ENCODE measurements at places on chromosomes 16 and 17.

DNA sequence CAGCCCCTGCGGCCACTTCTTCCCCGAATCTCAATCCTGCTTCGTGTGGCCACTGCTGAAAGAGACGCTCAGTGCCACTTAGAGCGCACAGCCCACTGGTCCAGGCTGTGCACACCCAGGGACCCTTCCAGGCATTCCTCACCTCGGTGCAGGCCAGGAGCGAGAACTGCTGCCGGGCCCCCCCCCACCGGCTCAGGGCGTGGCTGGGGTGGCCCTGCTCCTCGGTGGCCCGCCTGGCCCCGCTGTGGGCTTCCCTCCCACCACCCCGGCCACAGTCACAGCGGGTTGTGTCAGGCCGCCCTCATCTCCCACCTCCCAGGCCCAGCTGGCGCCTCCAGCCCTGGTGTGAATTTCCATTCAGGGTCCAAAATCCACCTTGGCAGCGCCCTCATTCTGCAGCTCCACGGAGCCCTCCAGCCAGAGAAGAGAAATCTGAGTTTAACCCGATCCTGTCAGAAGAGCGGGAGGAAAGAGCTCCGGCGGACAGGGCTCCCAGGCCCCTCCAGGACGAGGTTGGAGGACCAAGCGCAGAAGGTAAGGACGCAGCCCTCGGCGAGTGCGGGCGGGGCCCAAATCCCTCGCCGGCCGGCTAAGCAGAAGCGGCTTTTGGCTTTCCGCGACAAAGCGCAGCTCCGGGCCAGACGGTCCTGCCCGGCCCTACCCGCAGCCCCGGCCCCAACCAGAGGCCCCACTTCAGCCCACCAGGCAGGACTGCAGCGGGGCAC, 12.0 kb downstream of the TBC1D16 start:
- no peak for DNase-seq

- DNase-seq: no peak
Observed at GRCh38 chr17:21358682-21359482, 17.3 kb upstream of the KCNJ12 start.

DNA sequence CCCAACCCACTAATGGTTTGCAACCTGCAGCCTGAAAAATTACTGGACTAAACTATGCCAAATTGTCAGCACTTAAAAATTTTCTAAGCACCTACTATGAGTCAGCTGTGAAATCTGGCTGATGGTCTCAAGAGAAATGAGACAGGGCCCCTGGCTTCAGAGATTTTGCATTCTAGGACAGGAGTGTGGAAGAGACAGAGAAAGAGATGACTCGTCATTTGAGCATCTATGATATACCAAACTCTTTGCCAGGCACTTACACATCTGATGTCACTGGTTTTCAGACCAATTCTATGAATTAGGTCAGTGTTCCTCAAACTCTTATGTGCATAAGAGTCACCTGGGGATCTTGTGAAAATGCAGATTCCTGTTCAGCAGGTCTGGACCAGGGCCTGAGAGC, 44.4 kb downstream of the CLEC19A start:
- DNase-seq: no peak

- no peak for DNase-seq
Observed at GRCh38 chr17:45743626-45744326, 40.3 kb upstream of the CRHR1 start.

DNA sequence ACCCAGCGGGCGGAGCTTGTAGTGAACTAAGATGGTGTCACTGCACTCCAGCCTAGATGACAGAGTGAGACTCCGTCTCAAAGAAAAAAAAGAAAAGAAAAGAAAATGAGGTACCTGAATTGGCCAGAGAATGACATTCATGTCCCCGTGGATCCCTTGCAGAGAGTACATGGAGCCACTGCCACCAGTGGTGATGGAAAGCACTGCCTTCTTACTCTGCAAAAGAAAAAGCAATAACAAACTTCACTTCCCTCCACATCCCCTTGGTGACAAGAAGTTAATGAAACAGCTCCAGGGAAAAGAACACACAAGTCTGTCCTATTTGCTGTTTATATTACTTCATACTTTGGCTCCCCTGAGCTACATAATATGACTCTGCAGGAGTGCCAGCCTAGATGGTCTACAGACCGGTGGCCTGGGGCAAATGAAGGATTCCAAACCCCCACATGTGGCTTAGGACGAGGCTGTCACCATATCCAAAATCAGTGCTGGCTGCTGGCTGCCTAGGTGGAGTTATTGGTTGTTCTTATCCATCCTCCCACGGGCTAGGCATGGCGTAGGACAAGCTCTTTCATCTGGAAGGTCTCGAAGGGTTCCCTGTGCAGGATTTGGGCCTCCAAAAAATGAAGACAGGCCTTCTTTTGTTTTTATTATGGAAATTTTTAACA, 13.3 kb downstream of the NQO1 start:
- no peak for DNase-seq

DNA sequence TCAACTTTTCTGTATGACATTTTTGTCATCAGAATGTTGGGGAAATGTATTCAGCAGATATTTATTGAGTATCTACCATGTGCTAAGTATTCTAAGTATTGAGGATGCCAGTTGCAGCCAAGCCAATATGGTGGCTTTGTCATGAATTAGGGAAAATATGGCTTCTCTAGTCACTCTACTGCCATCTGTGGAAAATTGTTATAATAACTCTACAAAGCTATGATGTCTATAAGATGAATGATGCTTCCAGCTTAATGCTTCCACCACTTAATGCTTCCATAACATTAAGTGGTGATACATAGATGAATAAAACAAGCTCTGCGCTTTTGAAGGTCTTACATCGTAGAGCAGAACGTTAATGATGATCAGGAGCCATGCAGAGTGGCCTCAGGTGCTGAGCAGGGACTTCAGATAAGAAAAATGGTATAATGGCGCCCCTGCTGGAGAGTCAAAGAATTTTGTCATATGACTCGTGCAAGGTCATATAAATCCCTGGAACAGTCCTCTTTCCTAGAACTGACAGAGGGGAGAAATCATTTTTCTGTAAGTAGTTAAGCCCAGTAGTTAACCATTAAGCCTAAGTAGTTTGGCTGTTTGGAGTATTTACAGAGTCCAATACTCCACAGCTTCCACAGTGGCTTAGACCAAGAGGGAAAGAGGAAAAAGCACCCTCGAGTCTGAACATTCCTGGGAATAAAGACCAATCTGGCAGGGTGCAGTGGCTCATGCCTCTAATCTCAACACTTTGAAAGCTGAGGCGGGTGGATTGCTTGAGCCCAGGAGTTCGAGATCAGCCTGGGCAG, 2.7 kb upstream of the TMIGD1 start:
- DNase-seq: peak; percentile 29

DNA sequence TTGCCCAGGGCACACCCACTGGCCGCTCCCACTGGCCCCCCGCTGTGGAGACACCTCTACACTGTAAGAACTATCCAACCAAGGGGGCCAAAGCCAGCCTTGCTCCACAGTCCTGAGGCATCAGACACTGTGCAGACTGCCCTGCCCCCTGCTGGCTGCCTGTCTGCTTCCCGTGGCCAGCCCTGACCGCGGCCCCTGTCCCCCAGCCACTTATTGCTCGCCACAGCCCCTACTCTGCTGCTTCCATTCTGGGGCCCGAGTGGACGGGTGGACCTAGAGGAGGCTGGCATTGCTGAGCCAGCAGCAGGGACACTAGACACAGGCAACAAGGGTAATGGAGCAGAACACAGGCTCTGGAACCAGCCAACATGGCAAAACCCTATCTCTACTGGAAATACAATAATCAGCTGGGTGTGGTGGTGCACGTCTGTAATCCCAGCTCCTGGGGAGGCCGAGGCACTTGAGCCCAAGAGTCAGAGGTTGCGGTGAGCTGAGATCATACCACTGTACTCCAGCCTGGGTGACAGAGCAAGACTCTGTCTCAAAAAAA, 19.7 kb upstream of the LRRC37A3 start:
- DNase-seq: no peak

DNA sequence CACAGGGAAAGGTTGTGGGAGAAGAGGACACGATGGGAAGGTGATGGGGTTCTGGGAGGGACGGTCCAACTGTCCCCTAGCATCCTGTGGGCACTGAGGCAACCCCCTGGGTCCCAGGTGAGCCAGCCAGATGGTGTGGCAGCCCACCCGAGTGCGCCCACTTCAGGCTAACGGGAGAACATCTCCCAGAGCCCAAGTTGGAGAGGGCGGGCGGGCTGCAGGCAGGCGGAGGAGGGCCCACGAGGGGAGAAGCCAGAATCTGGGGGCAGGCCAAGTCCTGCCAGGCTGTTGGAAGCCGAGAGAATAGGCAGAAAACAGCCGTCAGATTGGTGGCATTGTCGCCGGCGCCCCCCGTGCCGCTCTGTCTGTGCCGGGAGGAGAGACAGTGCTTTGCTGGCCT, 13.8 kb upstream of the ABCC3 start:
- DNase-seq: no peak

- DNase-seq: no peak
Observed at GRCh38 chr17:11391134-11391533, 150.1 kb downstream of the SHISA6 start.

- DNase-seq: no peak
Observed at GRCh38 chr17:19311016-19311415, 51.5 kb downstream of the B9D1 start.

GRCh38 chr16:22098405-22099255, 6.3 kb downstream of the VWA3A start:
- DNase-seq: peak; percentile 36

DNA sequence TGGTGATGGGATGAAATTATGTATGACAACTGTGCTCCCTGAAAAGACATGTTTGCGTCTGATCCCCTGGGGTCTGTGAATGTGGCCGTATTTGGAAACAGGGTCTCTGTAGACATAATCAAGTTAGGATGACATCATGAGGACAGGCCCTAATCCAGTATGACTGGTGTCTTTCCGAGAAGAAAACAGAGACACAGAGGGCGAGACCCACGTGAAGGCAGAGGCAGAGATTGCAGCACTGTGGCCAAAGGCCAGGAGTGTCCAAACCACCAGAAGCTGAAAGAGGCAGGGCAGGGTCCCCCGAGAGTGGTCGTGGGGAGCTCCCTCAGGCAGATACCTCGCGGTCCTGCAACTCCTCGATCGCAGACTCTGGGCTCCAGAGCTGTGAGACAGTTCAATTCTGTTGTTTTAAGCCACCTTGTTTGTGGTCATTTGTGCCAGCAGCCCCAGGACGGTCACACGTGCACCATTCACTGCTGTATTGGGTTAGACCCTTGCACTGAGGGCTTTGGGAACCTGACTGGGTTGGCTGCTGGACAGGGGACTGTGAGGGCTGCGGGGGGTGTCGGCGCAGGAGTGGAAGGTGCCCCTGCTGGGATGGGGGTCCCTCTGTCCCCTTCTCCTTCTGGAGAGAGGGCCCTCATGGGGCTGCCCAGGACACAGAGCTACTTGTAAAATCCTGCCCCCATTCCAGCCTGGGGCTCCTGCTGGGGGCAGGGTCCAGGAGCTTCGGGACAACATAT, 27.7 kb downstream of the METRNL start:
- DNase-seq: no peak

DNA sequence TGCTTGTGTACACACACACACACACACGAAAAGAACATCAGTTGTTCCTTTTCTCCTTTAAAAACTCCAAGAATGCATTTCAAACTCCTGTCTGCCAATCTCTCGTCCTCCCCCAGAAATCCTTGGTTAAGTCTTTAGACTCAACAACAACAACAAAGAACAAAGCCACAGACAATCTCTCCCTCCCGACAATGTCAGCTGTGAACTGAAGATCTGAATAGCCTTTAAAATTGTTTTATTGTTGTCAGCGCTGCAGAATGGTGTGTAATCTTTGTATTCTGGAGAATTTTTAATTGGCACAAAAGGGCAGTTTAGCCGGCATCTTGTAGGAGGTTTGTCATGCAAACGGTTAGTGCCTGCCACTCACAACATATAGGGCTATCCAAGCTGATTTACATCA, 219.5 kb downstream of the MSI2 start:
- DNase-seq: no peak

GRCh38 chr17:83069931-83070742, 9.3 kb upstream of the METRNL start:
- DNase-seq: no peak

Measured in neuronal stem cell (in vitro differentiated cells).